ENCODE measurements at places on chromosomes 2 and 18. TPM values are rescaled to one million over a fixed set of nuclear protein-coding genes. Genes with fewer than 3 reads are reported as not detected.

DNA sequence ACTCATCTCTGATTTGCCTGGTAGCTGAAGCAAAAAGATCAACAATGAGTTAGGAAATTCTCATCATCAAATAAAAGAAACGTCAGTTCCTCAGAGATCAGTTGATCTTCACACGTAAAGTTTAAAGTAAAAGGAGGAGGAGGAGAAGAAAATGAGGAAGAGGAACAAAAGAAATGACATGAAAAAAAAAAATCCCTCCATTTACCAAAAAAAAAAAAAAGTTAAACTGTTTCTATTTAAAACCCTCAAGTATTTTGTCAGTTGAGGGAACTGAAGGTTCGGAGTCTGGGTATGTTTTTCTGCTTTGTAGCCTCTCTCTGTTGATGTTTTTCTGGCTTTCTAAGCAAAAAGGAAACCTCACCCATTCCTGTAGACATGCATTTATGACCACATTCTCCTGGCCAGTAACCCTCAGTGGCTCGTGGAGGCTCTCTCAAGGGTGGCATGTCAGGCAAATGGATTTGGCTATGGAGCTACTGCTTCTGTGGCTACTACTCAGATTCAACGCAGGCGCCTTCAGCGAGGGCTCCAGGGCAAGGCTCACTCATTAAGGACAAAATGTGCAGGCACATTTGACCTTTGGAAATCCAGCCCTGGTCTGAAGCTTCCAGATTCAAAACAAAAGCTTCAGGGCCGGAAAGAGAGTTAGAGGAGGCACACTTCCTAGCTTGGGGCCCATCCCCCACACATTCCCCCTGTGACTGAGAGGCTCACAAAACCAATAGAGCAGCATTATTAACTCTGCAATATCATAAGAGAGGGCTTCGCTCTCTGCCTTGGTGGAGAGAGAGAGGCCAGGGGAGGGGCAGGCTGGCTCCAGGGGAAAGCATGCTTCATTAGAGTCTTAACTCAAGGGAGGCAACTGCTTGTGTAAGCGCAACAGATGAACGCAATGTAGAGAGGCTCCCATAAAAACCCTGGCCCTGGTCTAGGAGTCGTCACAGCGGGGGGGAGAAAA lies 22.3 kb downstream of the KLF7 start:
- H3K27ac ChIP-seq = peak overlapping the region; percentile 46
- H3K4me1 ChIP-seq = peaks cover 60% of the 10 kb centered on the region
- peaks cover 7% of the 10 kb centered on the region for H3K36me3 ChIP-seq
- no peak for DNase-seq
- no peaks in the 10 kb centered on the region for H3K27me3 ChIP-seq
- no peak overlapping the region for H3K4me3 ChIP-seq

- H3K4me1 ChIP-seq = peaks cover 5% of the 10 kb centered on the region
- H3K27ac ChIP-seq = no peak overlapping the region
- no peaks in the 10 kb centered on the region for H3K36me3 ChIP-seq
- DNase-seq = no peak
- no peak overlapping the region for H3K4me3 ChIP-seq
These were observed 159.6 kb downstream of the MSH2 start for GRCh38 chr2:47562548-47562947.

DNA sequence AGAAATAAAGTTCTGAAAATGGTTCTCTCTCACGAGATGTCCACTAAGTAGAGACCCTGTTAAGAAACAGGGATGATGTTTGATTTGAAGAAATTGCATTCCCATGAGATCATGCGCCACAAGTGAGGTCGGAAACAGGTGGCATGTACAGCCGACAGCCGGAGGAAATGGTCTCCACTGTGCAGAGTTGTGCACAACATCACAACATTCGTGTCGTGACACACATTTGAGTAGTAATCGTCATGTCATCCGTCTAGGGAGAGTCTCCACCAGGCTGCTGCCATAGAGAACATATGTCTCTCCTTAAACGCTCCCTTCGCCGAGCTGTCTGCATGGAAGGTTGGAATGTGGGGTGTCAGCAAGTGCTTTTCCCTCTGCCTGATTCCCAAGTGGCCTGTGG lies 84.7 kb downstream of the ASAP2 start:
- H3K4me1 ChIP-seq = peaks cover 31% of the 10 kb centered on the region
- H3K36me3 ChIP-seq = no peaks in the 10 kb centered on the region
- no peaks in the 10 kb centered on the region for H3K27me3 ChIP-seq
- no peak overlapping the region for H3K4me3 ChIP-seq
- no peak for DNase-seq

DNA sequence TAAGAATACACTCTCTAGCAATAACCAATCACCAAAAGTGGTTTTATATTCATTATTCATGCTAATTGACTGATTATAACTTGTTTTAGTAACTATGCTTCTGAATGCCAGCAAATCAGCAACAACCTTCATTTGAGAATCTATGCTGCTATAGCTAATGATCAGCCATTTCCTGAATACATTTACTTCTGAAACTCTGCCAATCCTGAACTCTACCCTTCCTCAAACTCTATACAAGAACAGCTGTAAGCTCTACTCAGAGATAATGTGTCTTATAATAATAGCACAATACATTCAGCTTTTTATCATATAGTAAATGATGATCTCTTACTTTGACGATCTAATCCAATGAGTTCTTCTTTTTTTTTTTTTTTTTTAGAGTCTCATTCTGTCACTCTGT lies 85.7 kb upstream of the EPAS1 start:
- H3K4me3 ChIP-seq = no peak overlapping the region
- H3K27ac ChIP-seq = no peak overlapping the region
- peaks cover 26% of the 10 kb centered on the region for H3K36me3 ChIP-seq

- H3K4me3 ChIP-seq = no peak overlapping the region
- H3K36me3 ChIP-seq = no peaks in the 10 kb centered on the region
- no peak overlapping the region for H3K27ac ChIP-seq
- no peak for DNase-seq
- H3K27me3 ChIP-seq = no peaks in the 10 kb centered on the region
These were observed 37.4 kb upstream of the SLC9A2 start for GRCh38 chr2:102581911-102582310.

- peak; percentile 48 for DNase-seq
- H3K27ac ChIP-seq = no peak overlapping the region
- peaks cover 6% of the 10 kb centered on the region for H3K36me3 ChIP-seq
These were observed 50.6 kb downstream of the TRAF3IP1 start for GRCh38 chr2:238370823-238371372.

DNA sequence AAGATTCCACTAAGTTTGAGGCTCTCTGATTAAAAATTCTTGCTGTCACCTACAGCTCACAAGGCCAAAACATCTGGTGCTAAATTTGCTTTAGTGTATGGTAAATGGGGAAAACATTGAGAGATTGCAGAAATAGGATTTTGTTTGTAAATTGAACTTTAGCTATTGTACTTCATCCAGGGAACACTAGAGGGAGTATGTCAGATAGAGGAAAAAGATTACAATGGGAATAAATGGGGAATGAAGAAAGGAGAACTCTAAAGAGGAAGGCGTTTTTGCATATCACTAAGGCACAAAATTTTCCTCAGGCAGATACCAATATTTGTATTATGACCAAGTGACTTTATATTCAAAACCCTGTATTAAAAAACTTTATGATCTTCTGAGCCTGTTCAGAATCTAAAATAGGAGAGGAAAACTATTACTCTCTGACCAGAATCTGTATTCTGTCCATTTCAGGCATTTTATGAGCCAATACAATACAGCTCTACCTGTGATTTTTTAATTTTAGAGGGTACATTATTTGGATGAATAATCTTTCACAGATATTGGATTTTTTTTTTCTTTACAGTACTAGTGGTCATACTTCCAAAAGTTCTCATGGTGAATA lies 52.3 kb upstream of the ITGB6 start:
- H3K27me3 ChIP-seq = no peaks in the 10 kb centered on the region
- 0 out of 2 replicates have a peak, but pooled peaks cover 5% of the 10 kb centered on the region for H3K4me1 ChIP-seq
- no peak for DNase-seq

DNA sequence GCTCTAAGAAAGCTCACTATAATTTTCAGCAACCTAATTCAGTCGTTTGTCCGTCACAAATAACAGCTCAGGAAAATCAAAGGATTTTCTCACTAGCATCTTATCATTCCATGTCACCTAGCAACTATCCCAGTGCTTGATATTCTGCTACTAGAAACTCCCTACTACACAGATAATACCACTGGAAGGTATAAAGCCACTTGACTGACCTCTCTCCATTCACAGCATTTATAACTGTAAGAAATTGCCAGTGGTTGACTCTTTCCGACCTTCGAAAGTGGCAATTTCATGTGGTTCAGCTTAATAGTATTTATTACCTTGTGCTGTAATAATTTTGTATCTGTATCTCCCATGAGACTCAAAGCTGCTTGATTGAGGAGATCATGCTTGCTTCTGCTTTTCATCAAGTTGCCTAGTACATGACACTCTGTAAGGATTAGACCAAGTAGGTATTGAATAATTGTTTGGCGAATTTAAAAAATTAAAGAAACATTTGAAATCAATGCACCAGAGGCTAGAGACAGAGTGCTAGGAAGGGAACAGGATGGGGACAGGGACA lies 79.6 kb upstream of the TACR1 start:
- H3K36me3 ChIP-seq = no peaks in the 10 kb centered on the region
- no peak for DNase-seq
- H3K27me3 ChIP-seq = no peaks in the 10 kb centered on the region
- H3K4me3 ChIP-seq = no peak overlapping the region
- no peak overlapping the region for H3K27ac ChIP-seq
- peaks cover 30% of the 10 kb centered on the region for H3K4me1 ChIP-seq

DNA sequence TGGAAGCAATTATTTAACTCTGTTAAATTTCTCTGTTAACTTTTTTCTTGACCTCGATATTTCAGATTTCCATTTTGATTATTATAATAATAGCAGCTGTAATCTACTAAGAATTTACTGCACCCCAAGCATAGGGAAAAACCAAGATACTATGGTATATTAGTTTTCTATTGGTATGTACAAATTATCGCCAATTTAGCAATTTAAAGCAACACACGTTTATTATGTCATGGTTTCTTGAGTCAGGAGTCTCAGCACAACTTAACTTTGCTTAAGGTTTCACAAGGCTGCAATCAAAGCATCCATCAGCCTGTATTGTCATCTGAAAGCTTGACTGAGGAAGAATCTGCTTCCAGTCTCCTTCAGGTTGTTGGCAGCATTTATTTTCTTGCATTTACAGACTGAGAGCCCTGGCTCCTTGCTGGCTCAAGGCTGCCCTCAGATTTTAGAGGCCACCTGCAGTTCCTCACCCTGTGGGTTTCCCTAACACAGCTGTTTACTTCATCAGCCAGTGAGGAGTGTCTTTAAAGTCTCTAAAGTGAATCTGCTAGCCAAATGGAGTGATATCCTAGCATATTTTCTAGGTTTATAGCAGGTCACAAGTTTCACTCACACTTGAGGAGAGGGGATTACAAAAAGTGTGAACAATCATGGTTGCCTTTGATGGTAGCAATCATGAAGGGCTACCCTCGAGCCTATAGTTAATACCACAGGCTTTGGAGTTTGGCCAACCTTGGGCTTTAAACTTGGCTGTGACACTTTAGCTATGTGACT lies 4.4 kb upstream of the VPS54 start:
- no peaks in the 10 kb centered on the region for H3K36me3 ChIP-seq
- H3K4me3 ChIP-seq = no peak overlapping the region
- no peaks in the 10 kb centered on the region for H3K27me3 ChIP-seq

DNA sequence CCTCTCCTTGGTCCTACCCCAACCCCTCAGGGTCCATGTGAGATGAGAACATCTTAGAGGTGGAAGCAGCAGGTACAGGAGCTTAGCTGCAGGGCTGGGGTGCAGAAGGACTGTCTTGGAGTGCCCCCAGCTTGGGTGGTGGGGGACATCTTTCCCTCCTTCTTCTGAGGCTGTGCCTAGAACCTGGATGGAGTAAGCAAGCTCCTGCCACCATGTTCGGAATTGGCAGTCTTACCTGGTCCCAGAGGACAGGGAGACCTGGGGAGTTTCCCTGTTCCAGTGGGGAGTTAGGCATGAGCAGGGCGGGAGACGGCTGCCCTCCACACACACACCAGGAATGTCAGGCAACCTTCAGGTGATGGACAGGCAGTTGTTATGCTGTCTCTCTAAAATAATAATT lies 131.0 kb upstream of the COPS8 start:
- no peak overlapping the region for H3K27ac ChIP-seq
- peaks cover 3% of the 10 kb centered on the region for H3K4me1 ChIP-seq
- no peak overlapping the region for H3K4me3 ChIP-seq
- H3K36me3 ChIP-seq = peaks cover 16% of the 10 kb centered on the region
- DNase-seq = no peak

GRCh38 chr18:65477455-65477854 lies 273.4 kb upstream of the CDH7 start:
- no peaks in the 10 kb centered on the region for H3K36me3 ChIP-seq
- no peak overlapping the region for H3K27ac ChIP-seq
- no peak overlapping the region for H3K4me3 ChIP-seq
- no peaks in the 10 kb centered on the region for H3K27me3 ChIP-seq
- no peaks in the 10 kb centered on the region for H3K4me1 ChIP-seq

GRCh38 chr2:149001496-149001895 lies 37.0 kb upstream of the LYPD6B start:
- H3K27ac ChIP-seq = no peak overlapping the region
- peaks cover 65% of the 10 kb centered on the region for H3K36me3 ChIP-seq
- no peaks in the 10 kb centered on the region for H3K27me3 ChIP-seq
- H3K4me3 ChIP-seq = no peak overlapping the region
- H3K4me1 ChIP-seq = peaks cover 58% of the 10 kb centered on the region
- no peak for DNase-seq

DNA sequence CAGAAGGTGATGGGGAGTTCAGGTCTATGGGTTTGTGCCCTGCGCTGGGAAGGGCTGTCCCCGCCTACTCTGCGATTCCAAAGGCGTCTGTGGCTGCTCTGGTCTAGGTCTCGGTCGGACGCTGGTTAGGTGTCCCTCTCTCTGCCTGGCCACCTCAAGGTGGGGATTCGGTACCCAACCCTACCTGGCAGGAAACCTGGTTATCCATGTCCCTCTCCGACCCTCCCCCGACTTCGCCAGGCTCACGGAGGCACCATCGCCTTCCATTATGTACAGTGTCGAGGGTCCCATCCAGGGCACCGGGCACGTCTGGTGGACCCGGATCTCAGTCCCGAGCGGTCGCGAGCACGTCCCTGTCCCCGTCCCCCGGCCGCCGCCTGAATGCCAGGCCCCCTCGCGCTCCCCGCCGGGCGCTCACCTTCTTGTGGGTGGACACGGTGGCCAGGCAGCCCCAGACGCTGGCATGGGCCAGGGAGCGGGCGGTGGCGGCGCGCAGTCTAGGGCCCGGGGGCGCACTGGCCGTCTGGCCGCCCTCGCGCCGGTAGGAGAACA lies 628 bp downstream of the CREG2 start:
- peaks cover 48% of the 10 kb centered on the region for H3K27me3 ChIP-seq
- peak overlapping the region; percentile 80 for H3K4me3 ChIP-seq
- H3K27ac ChIP-seq = no peak overlapping the region
- H3K36me3 ChIP-seq = no peaks in the 10 kb centered on the region
- peaks cover 22% of the 10 kb centered on the region for H3K4me1 ChIP-seq

DNA sequence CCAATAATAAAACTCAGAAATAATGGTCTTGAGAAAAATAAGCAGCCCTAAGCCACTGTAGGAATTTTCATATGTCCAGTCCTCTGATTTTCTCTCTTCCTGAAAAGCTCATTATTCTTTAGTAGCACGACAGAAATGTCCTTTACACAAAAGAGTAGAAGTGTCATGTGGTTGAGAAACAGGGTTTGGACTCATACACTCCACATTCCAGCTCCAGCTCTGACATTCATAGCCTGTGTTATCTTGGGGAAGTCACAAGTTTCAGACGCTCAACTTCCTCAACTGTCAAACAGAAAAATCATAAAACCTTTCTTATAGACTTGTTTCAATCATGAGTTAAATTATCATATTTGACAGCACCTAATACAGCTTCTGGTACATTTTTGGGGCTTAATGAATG lies 511.5 kb downstream of the TNS1 start:
- no peak overlapping the region for H3K4me3 ChIP-seq
- no peaks in the 10 kb centered on the region for H3K36me3 ChIP-seq
- H3K27ac ChIP-seq = no peak overlapping the region
- no peaks in the 10 kb centered on the region for H3K27me3 ChIP-seq

CFC1 gene
- total RNA-seq = not detected

VWA3B gene
- not detected for total RNA-seq

CNGA3 gene
- total RNA-seq = not detected
